ENCODE measurements at places on chromosomes 12 and 14.

DNA sequence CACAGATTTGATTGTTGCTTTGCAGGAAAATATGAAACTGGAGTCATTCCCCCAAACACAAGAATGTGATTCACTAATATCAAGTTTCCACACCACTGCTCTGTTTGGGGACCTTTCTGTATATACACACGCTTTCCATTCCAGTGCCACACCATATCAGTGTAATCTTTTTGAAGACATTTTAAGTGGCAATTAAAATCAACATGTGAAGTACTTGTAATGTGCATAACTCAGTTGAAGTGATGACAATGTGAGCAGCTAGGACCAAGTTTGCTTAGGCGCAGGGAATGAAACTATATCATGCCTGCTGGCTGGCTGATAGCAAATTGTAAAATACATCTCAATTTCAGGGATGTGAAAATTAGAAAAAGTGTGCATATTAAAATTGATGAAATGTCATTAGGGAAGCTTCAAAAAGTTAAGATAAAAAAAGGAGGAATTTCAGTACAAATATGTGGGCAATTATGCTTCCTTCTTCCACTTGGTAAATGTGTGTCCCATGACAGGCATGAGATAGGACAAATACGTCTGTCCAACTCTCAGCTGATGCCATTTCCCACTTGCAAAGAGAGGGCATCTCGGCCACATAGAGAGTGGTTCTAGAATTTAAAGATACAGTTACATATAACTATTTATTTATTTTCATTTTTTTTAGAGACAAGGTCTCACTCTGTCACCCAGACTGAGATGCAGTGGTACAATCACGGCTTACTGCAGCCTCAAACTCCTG lies 43.7 kb downstream of the HSPB8 start:
- no peak for DNase-seq

- DNase-seq, result no peak
Observed at GRCh38 chr14:59484639-59485175, 390 bp downstream of the JKAMP start.

DNA sequence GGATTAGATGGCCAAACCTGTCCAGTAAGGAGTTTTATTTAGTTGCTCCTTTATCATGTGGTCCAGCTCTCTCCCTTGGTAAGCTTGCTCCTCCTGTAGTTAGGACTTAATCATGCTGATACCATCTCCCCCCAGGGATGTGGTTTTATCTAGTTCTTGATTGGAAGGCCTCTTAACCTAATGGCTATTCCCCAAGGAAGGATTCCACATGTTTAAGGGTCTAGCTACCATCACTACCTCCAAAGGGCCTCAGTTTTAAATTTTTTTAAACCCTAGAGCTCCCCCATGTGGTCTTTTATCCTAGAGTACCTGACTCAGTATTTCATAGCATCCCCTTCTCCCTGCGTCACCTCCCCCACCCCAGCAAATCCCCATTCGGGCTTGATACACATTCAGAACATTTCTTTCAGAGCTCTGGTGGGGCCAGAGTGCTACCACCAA lies 22.5 kb downstream of the MAP3K12 start:
- DNase-seq, result peak; percentile 63

DNA sequence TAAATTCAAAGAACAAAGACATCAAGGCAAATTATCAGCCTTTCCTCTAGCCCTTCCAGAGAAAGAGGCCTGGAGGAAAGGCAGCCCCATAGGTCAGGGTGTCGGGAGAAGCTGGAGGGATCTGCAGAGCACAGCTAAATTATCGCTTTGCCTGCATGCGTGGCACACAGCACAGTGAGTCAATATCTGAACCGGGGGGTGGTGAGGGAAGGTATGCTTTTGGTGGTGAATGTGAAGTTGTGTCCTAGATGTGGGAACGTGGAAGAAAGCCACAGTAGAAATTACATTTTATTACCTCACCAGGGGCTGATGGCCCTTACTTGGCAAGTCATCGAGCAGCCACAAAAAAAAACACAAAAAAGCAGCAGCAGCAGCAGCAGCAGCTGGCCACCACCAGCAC lies 243.2 kb downstream of the EGLN3 start:
- DNase-seq, result no peak

GRCh38 chr12:127300753-127301152 lies 966.2 kb upstream of the TMEM132C start:
- no peak for DNase-seq

DNA sequence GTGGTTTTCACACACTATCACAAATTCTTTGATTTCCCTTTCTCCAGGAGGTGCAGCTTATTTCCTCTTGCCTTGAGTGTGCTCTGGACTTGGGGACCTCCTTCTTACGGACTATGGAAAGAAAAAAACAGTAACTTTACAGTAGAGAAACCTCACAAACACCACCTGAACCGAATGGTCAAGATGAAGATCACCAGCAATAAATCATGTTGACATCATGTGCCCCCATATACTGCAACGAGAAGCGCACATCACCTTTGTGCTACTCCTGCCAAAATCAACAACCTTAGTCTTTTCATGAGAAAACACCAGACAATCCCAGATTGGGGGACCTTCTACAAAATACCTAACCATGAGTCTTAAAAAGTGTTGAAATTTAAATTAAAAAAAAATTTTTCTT lies 13.3 kb upstream of the NYNRIN start:
- DNase-seq, result no peak

GRCh38 chr14:105313381-105314286 lies 914 bp upstream of the PACS2 start:
- peak; percentile 78 for DNase-seq

DNA sequence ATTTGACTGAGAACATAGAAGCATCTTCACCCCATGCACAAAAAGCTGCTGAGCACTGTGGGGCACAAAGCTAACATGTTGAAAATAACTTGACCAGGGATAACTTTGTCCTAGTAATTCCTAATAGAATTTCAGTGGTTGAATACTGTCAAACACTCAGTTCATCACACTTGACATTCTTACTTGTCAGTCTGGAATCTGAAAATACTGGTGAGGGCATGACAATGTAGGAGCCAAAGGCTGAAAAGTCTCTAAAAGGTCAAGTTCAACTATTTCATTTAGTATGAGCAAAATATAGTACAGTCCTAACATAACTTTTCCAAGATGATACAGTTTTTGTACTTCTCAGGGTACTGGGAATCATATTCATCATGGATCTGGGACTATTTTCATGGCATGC lies 504.4 kb upstream of the LMO3 start:
- DNase-seq, result no peak

GRCh38 chr12:32043928-32044549 lies 62.6 kb upstream of the BICD1 start:
- peak; percentile 55 for DNase-seq

DNA sequence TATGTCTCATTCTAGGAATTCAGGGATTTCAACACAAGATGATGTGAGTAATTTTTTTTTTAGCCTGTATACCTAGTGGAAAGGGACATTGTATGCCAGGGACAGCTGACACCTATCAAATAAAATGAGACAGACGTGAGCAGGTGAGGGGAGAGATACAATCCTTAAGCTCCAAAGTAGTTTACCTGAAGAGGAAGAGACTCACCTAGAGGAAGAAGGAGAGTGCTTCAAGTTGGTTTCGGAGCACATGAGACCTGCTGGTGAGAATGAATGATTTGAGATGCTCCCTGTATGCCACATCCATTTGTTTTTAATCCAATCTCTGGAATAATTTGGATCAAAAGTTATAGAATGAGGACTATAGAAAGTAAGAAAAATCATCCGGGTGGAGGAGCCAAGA lies 915.4 kb upstream of the FBXO33 start:
- no peak for DNase-seq

DNA sequence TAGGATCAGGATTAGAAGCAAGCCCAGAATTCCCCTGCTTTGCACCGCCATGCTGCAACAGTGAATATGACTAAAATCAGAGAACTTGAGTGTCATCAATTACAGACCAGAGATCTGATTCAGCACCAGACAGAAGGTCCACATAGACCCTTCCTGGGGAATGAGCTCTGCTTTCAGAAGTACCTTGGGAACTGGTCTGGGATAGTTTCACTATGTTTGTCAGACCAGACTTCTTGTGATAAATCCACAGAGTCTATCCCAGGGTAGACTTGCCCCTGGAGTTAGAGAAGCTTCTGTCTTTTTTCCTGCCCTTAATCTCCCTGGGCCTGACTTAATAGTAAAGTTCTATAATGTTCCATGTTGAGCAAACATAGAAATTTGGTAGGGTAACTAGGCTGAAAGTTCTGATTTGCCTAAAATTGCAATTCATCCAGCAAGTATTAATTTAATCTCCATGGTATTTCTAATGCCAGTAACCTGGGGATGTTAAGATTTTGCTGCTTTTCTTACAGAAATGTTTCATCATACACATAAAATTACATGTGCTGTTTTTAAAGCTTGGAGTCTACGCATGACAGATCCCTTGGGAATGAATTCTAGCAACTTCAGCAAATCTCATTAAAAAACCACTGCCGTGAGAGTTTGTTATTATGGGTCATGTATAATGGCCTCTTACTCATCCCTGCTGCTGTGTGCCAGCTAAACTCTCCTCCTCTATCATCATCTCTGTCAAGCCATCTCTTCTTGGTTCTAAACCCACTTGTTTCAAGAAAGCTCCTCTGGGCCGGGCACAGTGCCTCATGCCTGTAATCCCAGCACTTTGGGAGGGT lies 61.3 kb upstream of the METAP2 start:
- DNase-seq, result no peak

- DNase-seq, result no peak
Observed at GRCh38 chr12:28421374-28421773, 231.1 kb downstream of the CCDC91 start.

DNA sequence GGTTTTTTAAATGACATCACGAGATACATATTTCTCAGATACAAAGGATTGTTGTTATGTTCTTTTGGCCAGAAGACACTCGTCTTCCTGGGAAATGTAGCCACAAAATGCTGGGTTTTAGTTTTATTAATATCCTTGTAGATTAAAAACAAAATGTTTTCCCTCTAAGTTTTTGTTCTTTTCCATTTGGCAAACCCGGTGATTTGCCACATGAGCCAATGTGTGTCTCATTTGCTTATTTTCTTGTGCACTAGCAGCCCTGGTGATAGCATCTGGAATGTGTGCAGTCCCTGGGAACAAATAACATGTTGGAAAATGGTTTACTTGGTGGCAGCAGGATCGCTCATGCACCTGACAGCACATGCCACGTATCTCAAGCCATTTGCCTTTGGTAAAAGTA lies 61.0 kb downstream of the HMGA2 start:
- DNase-seq, result no peak

- DNase-seq, result no peak
Observed at GRCh38 chr14:30077946-30078345, 150.3 kb upstream of the PRKD1 start.

- no peak for DNase-seq
Observed at GRCh38 chr12:118590406-118591150, 214.2 kb downstream of the SUDS3 start.

DNA sequence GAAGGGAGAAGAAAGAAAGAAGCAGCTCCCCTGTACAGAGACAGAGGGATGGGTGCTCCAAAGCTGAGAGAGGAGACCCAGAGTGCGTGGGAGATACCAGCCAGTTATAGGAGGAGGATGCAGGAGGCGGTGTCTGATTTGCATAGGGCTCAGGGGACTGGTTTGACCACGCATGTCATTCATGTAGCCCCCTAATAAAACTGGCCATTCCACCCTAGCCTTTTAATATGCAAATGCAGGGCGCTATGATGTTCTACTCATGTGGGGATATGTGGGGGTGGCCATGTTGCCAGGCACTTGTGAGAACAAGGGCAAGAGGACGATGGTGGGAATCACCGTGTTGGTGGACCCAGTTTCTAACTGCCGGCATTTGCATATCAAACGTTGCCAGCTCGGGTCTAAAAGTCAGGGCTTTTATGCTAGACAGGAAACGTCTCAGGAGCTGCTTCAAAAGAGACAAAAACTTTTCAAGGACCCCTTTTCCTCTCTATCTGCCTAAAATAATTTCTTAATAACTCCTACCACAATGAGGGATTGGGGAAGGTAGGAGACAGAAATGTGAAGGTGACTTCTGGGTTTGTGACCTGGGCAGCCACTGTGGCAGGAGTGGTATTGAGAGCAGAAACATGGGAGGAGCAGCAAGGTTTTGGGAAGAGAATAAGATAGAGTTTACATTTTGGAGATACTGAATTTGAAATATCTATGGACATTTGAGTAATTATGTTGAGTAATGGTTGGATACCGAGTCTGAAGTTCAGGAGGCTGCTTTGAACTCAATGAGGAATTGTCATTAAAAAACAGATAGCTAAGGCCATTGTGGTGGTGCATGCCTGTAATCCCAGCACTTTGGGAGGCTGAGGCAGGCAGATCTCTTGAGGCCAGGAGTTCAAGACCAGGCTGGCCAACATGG lies 2.2 kb upstream of the ATXN3 start:
- DNase-seq, result peak; percentile 31

- peak; percentile 41 for DNase-seq
Observed at GRCh38 chr12:1618489-1618888, 10.5 kb upstream of the WNT5B start.

GRCh38 chr14:22512106-22512814 lies 76.8 kb downstream of the DAD1 start:
- peak; percentile 25 for DNase-seq

DNA sequence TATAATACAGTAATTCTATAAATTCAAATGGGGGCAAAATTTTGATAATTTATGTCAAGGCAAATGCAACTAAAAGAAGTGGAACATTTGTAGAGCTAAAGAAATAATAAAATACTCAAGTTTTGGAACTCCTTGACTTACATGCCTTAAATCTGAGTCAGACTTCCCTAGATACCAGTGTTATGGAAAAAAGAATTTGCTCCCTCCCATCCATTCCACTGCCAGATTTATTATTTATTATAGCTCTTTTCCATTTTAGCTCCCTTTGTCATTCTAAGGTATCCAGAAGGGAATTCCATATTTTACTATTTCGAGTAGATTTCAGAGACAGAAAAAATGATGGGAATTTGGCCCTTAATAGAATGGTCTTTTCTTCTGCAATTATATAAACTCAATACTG lies 44.0 kb downstream of the RHOJ start:
- DNase-seq, result no peak

- no peak for DNase-seq
Observed at GRCh38 chr14:67765192-67765834, 51.1 kb downstream of the ZFYVE26 start.

- no peak for DNase-seq
Observed at GRCh38 chr12:13839365-13840336, 141.8 kb downstream of the GRIN2B start.

DNA sequence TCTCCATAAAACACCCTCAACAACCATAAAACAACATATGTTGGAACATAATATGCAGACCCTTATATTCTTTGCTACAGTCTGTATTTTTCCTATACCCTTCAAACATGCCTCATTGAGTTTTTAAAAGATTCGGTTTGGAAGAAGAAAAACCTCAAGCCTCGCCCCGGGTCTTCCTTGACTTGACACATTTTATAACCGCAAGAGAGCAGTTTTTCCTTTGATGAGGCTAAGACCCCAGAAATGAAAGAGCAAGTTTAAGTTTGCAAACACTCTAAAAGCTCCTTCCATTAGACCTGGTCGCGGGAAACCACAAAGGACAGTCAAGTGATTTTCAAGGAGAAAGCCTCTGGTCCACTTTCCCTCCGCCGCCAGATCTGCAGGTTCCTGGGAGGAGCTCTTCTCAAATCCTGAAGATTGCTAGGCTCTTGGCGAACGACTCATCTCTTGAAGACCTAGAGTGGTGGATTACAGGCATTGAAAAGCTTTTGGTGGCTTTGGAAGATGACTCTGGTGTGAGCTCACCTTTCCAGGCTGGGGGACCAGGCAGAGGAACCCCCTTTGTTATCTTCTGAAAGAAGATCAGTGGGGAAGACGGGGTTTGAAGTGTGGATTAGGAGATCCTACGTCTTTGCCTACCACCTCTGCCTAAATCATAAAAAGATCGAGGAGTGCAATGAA lies at the start of gene ASCL4:
TSS of gene ASCL4 (plus strand) at position 356 of the 681 bp plus-strand sequence. CDS start 515 bp downstream, outside the sequence.
- DNase-seq, result no peak

- DNase-seq, result no peak
Observed at GRCh38 chr12:80834724-80835123, 103.0 kb downstream of the LIN7A start.

Data from hematopoietic multipotent progenitor cell treated with erythropoietin and hydrocortisone succinate and interleukin-3 and kit ligand, for 4 days (in vitro differentiated cells).